ENCODE measurements at places on chromosomes 3 and 15.

DNA sequence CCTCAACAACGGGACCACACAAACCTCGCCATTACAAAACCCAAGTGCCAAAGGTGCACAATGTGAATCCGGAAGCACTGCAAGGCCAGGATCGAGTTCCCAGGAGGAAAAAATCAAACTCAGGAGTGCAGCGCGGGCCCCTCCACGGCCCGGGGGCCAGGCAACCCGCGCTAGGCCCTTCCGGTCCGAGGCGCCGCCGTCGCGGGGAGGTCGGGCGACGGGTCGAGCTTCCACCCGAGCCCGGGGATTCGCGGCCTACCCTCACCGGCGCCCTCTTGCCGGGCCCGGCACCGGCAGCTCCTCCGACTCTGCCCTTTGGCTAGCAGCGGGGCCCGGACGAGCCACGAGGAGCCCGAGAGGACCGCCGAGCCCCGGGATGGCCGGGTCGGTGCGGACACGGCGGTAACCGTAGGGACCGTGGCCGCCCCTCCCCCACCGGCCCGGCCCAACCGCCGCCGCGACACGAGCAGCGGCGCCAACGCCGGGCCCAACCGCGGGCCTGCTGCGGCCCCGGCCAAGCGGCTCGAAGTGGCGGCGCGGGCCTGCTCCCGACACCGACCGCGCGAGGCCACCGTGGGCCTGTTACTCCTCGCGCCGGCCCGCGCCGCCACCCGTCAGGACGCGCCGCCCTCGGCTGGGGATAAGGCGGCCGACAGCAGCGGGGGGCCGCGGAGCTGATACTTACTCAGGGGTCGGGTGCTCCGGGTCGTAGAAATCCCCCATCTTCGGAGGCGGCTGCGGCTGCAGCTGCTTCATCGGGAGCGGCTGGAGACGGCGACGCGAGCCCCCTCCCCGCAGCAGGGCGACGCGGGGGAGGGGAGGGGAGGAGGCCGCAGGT, 525 bp downstream of the SETD2 start:
- DNase-seq: peak; percentile 57

- DNase-seq: no peak
Observed at GRCh38 chr3:198081421-198081844, 121.4 kb downstream of the LMLN start.

DNA sequence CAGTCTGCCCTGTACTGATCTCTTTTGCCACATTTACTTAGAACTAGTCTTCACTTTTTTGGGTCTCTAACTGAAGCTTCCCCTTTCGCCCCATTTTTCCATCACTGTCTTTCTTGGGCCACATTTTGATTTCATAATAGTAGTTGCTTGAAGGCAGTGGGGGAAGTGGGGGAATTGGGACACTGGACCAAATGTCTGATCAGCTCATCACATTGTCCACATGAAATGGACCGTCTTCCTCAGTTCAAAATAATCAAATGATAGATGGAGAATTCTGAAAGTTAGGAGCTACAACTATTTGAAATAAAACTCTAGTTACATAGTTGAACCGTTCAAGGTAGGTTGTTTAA, 747 bp downstream of the PDCD6IP start:
- DNase-seq: no peak

- DNase-seq: peak; percentile 64
Observed at GRCh38 chr15:78264304-78265136, at the start of gene DNAJA4. TSS of gene DNAJA4 (plus strand) at chr15:78264562. CDS start at chr15:78264764, 202 bp downstream.

- DNase-seq: no peak
Observed at GRCh38 chr3:9250236-9250635, 790 bp upstream of the SRGAP3 start.

DNA sequence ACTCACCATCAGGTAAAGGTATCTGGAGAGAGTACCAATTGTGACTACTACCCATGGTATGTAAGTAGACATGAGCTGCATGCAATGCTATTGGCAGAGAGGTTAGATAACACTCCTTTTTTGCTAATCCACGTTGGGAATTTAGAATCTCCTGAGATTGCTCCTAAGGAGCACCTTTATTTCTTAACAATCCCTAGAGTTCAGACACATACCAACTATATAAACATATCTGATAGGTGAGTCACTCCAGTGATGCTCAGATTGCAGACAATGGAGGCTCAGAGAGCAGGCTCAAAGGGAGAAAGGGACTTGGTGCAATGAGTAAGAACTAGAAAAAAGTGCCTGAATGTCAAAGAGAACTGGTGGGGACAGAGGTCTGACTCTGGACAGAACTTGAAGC, 47.0 kb upstream of the LRRFIP2 start:
- DNase-seq: no peak

- DNase-seq: no peak
Observed at GRCh38 chr15:91965501-91966193, 112.1 kb downstream of the SLCO3A1 start.

DNA sequence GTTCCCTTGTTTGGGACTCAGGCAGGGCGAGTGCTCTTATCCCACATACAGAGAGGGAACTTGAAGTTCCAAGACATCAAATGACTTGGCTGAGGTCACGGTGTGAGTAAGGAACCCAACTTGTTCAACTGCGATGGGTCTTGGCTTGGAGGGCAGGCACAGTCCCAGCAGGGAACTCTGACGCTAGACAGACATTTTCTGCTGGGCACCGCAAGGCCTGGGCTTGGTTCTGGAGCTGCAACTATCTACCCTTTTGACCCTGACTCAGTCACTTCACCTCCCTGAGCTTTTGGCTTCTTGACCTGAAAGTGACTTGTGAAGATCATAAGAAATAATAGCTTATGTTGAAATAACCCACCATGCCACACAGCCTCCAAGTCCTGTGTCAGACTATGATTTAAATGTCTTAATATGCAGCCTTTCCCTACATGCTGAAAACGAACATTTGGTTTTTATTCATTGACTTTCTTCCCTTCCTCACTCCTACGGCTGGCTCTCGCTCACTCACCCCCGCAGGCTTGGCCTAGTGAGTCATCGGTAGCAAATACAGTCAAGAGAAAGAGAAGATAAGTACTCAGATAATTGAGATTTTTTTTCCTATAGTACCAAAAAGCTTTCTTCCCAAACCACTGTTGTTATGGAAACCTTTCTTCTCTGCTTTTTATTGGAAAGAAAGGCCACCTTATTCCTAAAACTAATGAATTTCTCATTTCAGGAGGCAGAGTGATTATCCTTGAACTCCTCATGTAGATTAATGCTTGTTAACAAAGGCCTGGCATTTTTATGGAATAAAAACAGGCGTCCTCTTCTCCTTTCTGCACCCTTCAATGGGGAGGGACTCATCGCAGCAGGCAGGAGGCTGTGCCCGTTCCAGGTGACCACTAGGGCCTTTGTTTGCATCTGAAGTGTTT, 178.4 kb downstream of the ATP10A start:
- DNase-seq: no peak

DNA sequence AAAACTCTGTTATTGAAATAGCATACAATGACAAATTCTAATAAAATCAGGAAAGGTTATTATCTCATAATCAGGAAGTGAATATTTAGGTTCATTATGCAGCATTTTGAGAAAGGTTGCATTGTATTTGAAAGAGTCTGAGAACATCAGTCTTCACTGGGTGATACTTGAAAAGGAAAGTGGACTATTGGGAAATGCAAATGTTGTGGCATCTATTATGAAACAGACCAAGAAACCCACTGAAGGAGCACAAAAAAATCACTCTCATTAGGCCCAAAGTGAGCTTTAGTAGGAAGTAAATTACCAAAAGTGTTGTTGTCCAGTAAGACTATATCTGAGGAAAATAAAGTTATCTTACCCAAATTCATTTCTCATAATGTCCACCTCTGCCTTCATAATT, 90.8 kb downstream of the ZPLD1 start:
- DNase-seq: no peak

DNA sequence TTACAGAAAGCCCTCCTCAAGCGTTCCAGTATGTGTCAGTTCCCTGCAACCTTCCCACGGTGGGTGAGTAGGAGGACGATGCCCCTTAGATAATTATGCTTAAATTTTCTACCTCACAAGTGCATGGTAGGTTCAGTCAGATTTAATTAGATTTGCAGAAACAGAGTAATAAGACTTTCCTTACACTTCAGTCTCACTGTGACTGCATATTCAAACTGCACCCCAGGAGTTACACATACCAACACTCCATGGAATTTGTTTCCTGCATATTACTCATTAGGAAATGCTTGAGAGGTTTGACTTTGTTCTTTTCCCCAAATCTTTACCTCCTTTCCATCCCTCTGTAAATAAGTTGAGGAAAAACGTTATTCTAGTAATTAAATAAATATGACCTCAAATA, 108.8 kb downstream of the ARRDC4 start:
- DNase-seq: no peak

- no peak for DNase-seq
Observed at GRCh38 chr3:171832989-171833388, 10.2 kb upstream of the TMEM212 start.

DNA sequence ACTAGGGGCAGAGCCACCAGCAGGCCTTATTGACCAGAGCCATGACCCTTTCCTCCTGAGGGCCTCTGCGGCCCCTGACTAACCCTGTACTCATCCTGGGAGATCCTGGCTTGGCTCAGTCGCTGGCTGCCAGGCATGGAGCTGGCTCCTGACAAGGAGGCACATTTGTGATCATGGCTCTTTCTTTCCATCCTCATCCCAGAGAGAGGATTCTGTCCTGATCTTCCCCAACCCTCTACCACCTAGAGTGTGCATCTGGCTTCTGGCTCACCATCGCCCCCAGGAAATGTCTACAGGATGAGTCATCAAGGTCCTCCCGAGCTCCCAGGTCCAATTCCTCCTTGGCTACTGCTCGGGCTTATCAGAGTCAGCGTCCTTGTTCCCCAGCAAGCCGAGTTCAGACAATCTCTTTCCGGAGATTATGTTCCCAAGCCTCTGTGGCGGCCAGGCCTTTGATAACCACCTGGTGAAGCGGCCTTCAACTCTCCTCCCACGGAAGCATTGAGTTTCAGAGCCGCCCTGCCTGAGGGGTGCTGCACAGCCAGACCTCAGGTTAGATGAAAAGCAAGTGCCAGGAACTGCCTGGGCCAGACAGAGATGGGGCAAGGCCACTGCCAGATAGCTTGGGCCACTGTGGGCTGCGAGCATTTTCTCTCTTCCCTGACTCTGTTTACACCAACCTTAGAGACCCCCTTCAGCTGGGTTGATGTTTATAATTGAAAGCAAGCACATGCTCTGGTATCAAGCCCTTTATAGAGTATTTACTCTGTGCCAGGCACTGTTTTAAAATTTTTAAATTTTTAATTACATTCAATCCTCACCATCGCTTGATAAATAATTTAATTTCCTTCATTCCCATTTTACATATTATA, 44.3 kb upstream of the MRPS22 start:
- DNase-seq: no peak

DNA sequence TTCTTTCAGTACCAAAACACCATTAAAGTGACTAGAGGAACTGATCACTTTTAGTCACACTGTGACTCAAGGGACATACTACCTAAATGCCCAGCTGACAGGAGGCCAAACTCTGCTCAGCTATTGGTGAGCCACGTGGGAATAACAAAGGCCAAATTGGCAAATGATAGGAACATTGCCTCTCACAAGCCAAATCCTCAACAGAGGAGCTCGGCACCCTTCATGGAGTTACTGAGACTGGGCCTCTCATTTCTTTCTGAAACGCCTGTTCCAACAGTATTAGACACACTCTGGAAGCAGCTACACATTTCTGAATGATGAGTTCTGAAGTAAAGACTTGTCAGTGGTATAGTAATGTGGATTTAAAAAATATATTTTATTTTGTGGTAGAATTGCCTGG, 166.0 kb upstream of the COL8A1 start:
- no peak for DNase-seq

- no peak for DNase-seq
Observed at GRCh38 chr3:46932455-46933225, 43.9 kb downstream of the CCDC12 start.

DNA sequence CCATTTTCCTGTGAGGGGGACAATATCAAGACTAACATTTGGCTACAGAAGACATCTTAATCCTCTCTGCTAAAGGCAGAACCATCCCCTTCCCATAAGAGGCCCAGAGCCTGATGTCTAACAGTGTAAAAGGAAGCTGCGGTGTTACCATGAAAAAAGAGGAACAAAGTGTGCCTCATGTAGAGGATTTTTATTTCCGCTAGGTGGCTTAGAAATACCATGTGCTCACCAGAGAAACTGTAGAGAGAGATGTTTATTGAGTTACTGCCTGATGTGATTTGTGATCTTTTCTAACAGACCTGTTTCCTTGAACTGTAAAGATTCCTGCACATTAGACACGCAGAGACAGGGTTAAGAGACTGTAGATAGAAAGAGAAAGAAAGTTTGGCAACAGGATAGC, 22.0 kb downstream of the OR5H15 start:
- DNase-seq: no peak

- DNase-seq: no peak
Observed at GRCh38 chr15:57012556-57012955, 94.1 kb downstream of the TCF12 start.

- DNase-seq: no peak
Observed at GRCh38 chr3:135694142-135694541, 271.4 kb upstream of the PPP2R3A start.

DNA sequence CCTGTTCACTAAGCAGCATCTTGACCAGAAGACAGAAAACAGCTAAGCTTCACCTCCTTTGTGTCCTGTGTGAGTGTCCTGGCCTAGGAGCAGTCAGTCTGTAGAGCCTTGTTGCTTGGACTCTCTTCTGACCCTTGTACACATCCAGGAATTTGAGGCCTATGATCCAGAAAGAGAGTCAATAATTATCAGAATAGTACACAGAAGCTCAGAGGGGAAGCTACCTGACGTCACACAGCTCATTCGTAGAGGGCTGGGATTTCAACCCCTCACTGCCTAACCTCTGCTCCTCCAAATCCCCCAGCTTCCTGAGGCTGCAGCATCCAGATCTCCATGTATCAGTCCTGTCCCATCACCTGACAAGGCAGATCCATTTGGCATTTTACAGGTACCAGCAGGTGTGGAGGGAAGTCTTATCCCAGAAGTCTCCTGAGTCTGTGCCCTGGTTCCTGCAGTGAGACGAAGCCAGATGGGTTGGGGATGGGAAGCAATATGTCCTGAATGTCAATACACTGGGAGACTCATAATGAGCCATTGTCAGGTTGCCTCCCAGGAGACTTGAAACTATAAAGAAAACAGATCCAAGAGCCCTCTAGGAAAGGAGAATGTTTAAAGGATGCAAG, 203.1 kb downstream of the MINAR1 start:
- no peak for DNase-seq

DNA sequence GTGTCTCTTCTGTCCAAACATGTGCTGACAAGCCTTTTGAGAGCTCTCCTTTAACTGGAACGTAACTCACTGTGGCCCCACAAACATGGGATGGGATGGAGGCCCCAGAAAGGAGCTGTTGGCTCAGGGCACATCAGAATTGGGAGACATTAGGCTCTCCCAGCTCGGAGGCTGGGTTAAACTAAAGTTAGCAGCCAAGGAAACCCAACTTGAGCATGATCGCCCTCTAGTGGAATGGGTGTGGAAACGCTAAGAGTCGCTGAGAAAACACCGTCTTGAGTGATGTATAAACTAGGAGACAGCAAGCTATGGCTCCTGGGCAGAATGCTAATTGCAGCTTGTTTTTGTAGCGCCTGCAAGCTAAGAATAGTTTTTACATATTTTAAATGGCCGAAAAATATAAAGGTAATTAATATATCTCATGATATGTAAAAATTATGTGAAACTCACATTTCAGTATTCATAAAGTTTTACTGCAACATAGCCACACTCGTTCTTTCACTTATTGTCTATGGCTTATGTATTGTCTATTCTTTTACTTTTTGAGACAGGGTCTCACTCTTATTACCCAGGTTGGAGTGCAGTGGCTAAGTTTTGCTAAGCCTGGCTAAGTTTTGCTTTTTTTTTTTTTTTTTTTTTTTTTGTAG, 138.8 kb upstream of the HACD2 start:
- DNase-seq: peak; percentile 57

- peak; percentile 68 for DNase-seq
Observed at GRCh38 chr15:72319360-72319984, 485 bp downstream of the CELF6 start.

Data from activated T-cell treated with anti-CD3 and anti-CD28 coated beads, Interleukin-2, amount 50 U/mL, for 72 hours (primary cell).